ENCODE measurements at places on chromosomes 3 and 15. TPM values are rescaled to one million over a fixed set of nuclear protein-coding genes. Genes with fewer than 3 reads are reported as not detected.

- peaks cover 6% of the 10 kb centered on the region for H3K4me1 ChIP-seq
- no peak overlapping the region for H3K27ac ChIP-seq
- no peaks in the 10 kb centered on the region for H3K27me3 ChIP-seq
- H3K36me3 ChIP-seq: no peaks in the 10 kb centered on the region
- no peak overlapping the region for H3K4me3 ChIP-seq
Observed at GRCh38 chr3:15345066-15345607, 12.8 kb upstream of the SH3BP5 start.

DNA sequence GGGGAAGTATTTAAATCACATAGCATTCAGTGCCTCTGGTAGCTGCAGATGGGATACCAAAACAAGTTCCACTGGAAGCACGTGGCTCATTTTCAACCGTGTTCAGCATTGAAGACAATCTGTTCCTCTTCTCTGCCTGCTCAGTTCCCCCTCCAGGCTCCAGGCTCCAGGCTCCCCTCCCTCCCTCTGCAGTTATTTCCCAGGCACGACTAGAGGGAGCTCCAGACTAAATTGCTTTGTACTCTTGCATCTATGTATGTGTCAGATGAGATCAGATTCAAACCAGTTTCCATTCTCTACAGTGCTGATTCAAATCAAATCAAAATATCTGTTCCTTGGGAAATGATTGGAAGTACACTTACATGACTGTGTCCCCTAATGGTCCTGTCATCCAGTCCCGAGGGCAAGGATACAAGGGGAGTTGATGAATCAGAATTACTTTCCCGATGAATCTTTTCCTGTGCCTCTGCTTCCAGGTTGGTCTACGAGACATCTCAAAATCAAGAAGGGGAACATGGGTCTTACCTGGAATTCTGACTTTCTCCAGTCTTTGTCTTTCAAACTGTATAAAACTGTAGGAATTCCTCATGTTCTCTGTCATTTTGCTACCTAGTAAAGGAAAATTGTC is 600.5 kb downstream of the EDEM1 start:
- H3K27me3 ChIP-seq: no peaks in the 10 kb centered on the region
- no peaks in the 10 kb centered on the region for H3K36me3 ChIP-seq
- no peak overlapping the region for H3K4me3 ChIP-seq
- no peak for DNase-seq
- no peaks in the 10 kb centered on the region for H3K4me1 ChIP-seq

DNA sequence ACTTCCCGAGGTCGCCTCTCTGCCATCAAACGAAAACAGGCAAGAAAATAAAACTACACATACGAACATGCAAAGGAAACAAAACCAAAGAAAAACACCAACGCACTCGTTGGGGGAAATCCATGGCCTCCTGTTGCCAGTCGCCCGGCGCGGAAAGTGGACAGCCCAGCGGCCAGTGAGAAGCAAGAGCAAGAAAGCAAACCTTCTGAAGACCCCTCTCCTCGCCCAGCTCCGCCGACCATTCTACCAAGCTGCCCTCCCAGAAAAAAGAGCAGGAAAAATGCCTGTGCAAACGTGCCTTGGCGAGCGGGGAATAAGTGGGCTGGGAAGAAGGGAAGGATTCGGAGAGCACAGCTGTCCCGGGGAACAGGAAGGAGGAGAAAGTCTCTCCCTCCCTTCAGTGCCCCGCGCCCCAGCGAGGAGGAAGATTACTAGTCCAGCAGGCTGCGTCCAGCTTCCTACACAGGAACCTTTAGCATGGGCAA is 802 bp upstream of the NECTIN3 start:
- no peaks in the 10 kb centered on the region for H3K36me3 ChIP-seq
- H3K4me3 ChIP-seq: peak overlapping the region; percentile 82
- H3K4me1 ChIP-seq: peaks cover 8% of the 10 kb centered on the region
- no peak for DNase-seq
- no peaks in the 10 kb centered on the region for H3K27me3 ChIP-seq

- no peak overlapping the region for H3K27ac ChIP-seq
- H3K4me1 ChIP-seq: peaks cover 9% of the 10 kb centered on the region
- DNase-seq: no peak
- H3K27me3 ChIP-seq: no peaks in the 10 kb centered on the region
Observed at GRCh38 chr3:16053794-16054193, 120.7 kb upstream of the GALNT15 start.

GRCh38 chr3:28637742-28638141 is 289.1 kb upstream of the AZI2 start:
- no peak for DNase-seq
- no peaks in the 10 kb centered on the region for H3K36me3 ChIP-seq
- H3K27ac ChIP-seq: no peak overlapping the region
- H3K27me3 ChIP-seq: no peaks in the 10 kb centered on the region
- no peaks in the 10 kb centered on the region for H3K4me1 ChIP-seq
- no peak overlapping the region for H3K4me3 ChIP-seq

DNA sequence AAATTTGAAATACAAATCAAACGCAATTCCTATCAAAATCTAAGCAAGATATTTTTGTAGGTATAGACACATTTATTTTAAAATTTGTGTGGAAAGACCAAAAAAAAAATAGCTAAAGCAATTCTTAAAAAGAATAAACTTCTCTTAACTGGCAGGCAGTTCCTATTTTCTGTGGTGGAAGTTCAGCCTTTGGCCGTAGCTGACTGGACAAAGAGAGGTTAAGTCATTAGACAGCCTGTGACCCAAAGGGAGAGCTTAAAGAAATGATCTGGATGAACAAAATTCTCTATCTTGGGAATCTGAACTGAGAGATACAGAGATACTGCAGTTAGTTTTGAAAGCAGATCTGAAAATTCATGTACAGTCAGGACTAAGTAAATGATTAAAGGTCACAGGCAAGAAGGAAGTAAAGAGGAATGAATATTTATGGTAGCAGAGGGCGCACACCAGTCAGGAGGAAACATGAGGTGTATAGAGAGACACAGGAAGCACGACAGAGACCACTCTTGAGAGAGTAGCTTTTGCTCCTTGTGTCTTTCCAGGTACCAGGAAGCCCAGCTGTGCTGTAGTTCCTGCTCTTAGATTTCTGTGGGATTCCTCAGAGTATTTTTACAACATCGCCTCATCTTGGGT is 57.5 kb downstream of the TPRG1 start:
- no peaks in the 10 kb centered on the region for H3K27me3 ChIP-seq
- no peak overlapping the region for H3K4me3 ChIP-seq
- no peaks in the 10 kb centered on the region for H3K4me1 ChIP-seq

GRCh38 chr3:101248736-101249135 is 71.6 kb downstream of the IMPG2 start:
- H3K4me3 ChIP-seq: no peak overlapping the region
- no peak for DNase-seq
- no peaks in the 10 kb centered on the region for H3K4me1 ChIP-seq
- H3K27me3 ChIP-seq: no peaks in the 10 kb centered on the region
- no peaks in the 10 kb centered on the region for H3K36me3 ChIP-seq

- no peak overlapping the region for H3K4me3 ChIP-seq
- H3K4me1 ChIP-seq: no peaks in the 10 kb centered on the region
- H3K36me3 ChIP-seq: no peaks in the 10 kb centered on the region
- no peaks in the 10 kb centered on the region for H3K27me3 ChIP-seq
- DNase-seq: no peak
Observed at GRCh38 chr3:10366651-10367101, 45.8 kb upstream of the SEC13 start.

DNA sequence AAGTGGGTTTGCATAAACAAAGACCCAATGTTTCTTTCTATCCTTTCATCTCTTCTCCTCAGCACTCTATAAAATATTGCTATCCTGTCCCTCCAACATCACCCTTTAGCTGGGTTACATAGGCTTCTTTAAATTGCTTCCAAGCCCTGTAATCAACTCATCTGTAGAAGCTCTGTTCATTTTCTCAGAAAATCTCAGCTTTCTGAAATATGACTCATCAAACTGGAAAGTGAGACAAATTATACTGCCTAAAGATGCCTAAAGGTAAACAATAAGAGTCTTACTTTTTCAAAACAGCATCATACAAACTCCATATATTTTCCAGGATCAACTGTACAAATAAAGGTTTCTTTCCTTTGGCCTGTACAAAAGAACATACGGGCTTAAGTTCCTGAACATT is 33.8 kb downstream of the EFL1 start:
- no peak for DNase-seq
- no peaks in the 10 kb centered on the region for H3K4me1 ChIP-seq
- H3K27ac ChIP-seq: no peak overlapping the region
- H3K27me3 ChIP-seq: no peaks in the 10 kb centered on the region

- no peaks in the 10 kb centered on the region for H3K4me1 ChIP-seq
- DNase-seq: no peak
- H3K27ac ChIP-seq: no peak overlapping the region
- H3K27me3 ChIP-seq: no peaks in the 10 kb centered on the region
Observed at GRCh38 chr15:77044228-77045042, 26.5 kb downstream of the TSPAN3 start.

- H3K27ac ChIP-seq: no peak overlapping the region
- DNase-seq: no peak
- H3K27me3 ChIP-seq: no peaks in the 10 kb centered on the region
Observed at GRCh38 chr15:34154725-34155204, 52.9 kb downstream of the PGBD4 start.

- no peaks in the 10 kb centered on the region for H3K27me3 ChIP-seq
- H3K4me3 ChIP-seq: peak overlapping the region; percentile 22
- H3K27ac ChIP-seq: peak overlapping the region; percentile 39
- no peaks in the 10 kb centered on the region for H3K36me3 ChIP-seq
- no peak for DNase-seq
Observed at GRCh38 chr3:25151281-25151902, 276.7 kb upstream of the RARB start.

- H3K27ac ChIP-seq: no peak overlapping the region
- no peaks in the 10 kb centered on the region for H3K36me3 ChIP-seq
- no peaks in the 10 kb centered on the region for H3K27me3 ChIP-seq
- DNase-seq: no peak
- H3K4me1 ChIP-seq: peaks cover 6% of the 10 kb centered on the region
Observed at GRCh38 chr15:58980351-58980939, 7.0 kb upstream of the RNF111 start.

DNA sequence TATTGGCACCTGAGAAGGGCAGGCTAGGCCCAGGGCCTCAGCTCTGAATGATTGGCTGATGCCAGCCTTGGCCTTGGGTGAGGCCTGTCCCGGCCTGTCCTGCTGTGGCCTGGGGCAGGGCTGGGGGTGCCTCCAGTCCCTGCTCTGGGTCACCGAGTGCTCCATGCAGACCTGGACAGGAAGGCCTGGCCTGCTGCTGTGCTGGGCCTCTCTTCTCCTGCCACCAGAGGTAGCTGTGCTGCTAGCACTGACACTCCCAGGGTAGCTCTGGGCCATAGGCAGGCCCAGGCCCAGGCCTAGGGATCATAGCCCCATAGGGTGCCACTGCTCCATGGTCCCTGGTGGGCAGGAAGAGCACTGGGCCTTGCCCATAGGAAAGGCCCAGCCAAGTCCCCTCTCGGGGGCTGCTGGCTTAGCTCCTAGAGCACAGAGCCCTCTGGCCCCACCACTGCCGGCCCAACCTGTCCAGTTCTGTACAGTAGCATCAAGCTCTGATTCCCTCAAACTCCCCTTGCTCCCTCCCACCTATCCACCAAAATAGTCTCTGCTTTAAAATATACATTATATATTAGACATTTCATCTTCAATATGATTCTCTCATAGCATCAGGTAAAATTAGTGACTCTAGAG is 18.2 kb downstream of the ABTB1 start:
- peaks cover 24% of the 10 kb centered on the region for H3K36me3 ChIP-seq
- peak overlapping the region; percentile 44 for H3K27ac ChIP-seq
- H3K4me3 ChIP-seq: no peak overlapping the region

DNA sequence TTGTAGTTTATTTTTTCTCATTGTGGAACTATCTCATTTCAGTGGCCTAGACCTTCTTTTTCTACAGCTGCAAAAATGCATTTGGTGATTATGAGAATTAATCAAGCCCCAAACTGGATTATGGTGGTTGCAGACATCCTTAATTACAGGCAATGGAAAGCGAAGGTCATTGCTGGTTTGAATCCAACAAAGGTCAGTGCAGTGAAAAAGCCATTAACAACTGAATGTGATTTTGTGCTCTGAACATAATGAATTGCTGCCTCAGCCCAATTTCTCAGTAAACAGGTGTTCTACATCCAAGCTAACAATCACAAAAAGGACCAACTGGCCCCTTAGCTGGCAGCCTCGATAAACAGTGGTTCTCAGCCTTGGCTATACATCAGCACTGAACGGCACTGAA is 260.1 kb upstream of the DPPA4 start:
- H3K27ac ChIP-seq: no peak overlapping the region
- DNase-seq: no peak
- no peaks in the 10 kb centered on the region for H3K4me1 ChIP-seq
- H3K27me3 ChIP-seq: no peaks in the 10 kb centered on the region
- H3K36me3 ChIP-seq: no peaks in the 10 kb centered on the region

GRCh38 chr3:135929670-135930069 is 35.9 kb upstream of the PPP2R3A start:
- H3K27me3 ChIP-seq: no peaks in the 10 kb centered on the region
- H3K27ac ChIP-seq: no peak overlapping the region
- no peak for DNase-seq
- no peaks in the 10 kb centered on the region for H3K4me1 ChIP-seq
- H3K36me3 ChIP-seq: no peaks in the 10 kb centered on the region

DNA sequence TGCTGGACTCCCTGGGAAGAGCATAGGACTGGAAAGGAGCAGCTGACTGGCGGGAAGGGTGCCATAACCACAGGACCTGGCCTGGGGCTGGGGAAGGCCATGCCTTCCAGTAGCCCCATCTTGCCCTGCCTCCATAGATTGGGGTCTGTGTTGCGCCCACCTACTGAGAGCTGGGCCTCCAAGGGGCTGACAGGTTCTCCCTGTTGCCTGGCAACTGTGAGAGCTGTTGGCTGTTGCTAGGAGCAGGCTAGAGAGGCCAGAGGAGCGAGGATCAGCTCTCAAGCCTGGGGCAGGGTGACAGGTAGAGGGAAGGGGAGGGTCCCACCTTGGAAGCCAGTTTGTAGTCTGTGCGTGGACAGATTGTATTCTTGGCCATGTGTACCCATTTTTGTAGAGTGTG is 2.8 kb upstream of the GNAI2 start:
- DNase-seq: no peak
- H3K4me1 ChIP-seq: peaks cover 15% of the 10 kb centered on the region
- H3K27ac ChIP-seq: no peak overlapping the region

DNA sequence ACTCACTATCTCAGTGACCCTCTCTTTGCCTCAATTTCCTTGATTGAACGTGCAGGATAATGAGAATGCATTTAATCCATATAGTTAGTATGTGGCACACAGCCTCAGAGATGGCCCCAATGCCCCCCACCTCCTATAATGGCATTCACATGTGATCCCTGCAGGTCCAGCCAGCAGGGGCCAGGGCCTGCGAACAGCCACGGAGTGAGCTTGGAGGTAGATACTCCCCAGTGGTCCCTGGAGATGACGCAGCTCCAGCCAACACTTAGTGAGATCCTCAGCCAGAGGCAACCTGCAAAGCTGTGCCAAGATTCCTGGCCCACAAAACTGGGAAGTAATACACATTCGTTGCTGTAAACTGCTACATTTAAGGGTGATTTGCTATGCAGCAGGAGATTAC is 184.9 kb upstream of the NSMCE3 start:
- H3K4me3 ChIP-seq: no peak overlapping the region
- H3K27me3 ChIP-seq: no peaks in the 10 kb centered on the region
- no peaks in the 10 kb centered on the region for H3K36me3 ChIP-seq
- H3K27ac ChIP-seq: no peak overlapping the region
- peaks cover 6% of the 10 kb centered on the region for H3K4me1 ChIP-seq

GRCh38 chr15:92059036-92059970 is 205.8 kb downstream of the SLCO3A1 start:
- no peak overlapping the region for H3K4me3 ChIP-seq
- H3K27me3 ChIP-seq: no peaks in the 10 kb centered on the region
- H3K4me1 ChIP-seq: no peaks in the 10 kb centered on the region

Gene REC114
- not detected for total RNA-seq

Gene SYNM
- total RNA-seq: 19.5 TPM

Gene LRRN1
- total RNA-seq: 5.2 TPM

Gene TMEM212
- total RNA-seq: not detected
